ENCODE measurements at places on chromosomes 16 and 17.

DNA sequence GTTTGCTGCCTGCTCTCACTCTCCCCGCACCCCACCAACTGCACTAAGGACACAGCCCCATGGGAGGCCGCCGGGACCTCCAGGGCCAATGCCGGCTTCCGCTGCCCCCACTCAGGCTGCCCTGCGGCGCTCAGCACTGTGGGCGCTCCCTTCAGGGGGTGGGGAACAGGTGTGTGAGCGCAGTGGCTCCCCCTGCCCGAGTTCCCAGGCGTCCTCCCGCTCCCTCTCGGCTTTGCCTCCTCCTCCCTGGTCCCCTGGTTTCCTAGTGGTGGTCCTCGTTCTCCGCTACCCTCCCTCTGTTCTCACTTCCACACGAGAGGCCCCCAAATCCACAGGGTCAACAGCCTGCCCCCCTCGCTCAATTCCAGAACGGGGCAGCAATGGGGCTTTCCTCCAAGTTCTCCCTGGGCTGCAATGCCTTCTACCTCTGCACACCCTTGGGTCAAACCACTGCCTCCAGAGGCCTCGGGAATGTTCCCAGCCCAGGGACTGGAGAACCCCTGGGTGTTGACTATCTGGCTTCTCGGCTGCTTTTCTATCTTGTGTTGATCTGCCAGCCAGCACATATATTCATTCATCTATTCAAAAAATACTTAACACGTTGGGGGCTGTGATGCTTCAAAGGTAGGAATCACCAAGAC is 9.9 kb downstream of the FOXJ1 start:
- no peak for DNase-seq

DNA sequence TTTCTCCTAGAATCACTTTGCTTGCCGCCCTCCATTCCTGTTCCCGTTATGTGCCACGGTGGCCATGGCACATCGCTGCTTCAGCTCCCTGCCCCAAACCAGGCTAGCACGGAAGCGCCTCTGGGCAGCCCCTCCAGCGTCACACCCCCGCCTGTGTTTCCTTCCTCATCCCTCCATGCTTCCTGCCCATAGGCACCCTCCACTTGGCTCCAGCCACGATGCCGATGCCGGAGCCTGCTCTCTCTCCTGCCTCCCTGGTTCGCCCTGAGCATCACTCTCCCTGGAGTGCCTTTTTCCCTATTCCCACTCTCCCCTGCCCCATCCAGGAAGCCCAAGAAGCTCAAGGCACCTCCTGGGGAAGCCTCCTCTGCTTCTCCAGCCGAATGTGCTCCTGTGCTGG is 3.2 kb upstream of the ARHGAP23 start:
- no peak for DNase-seq

DNA sequence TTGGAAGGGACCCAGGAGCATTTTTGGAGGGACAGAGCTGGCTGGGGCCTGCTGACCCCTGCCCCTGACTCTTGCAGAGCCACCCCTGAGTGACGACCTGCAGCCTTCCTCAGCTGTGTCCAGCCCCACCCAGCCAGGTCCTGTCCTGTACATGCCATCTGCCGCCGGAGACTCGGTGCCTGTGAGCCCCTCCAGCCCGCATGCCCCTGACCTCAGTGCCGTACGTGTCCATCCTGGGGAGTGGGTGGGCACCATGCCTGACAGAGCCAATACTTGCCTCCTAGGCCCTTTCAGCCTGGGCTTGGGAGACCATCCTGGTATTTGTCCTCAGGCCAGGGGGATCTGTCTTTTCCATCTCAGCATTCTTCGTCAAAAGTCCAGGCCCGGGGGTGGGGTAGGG is 27.5 kb downstream of the UNC13D start:
- DNase-seq = no peak

DNA sequence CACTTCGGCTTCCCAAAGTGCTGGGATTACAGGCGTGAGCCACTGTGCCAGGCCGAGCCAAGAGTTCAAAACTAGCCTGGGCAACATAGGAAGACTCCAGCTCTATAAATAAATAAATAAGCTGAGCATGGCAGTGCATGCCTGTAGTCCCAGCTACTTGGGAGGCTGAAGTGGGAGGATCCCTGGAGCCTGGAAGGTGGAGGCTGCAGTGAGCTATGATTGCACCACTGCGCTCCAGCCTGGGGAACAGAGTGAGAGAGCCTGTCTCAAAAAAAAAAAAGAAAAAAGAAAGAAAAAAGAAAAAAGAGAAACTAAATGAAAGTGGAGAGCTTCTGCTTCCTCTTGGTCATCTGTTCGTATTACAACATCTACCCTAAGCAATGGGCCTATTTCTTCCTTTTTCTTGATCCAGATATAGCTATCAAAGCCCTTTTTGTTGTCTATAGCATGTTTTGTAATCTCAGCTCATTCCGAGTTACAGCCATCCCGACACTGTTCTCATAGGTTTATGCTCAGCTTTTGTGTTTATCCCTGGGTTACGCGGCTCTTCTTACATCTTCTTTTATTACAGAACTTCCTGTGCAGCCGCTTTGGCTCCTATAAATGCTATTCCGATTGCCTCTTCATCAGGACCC is 14.1 kb upstream of the MAPK3 start:
- DNase-seq = no peak

GRCh38 chr17:12665263-12666210 is at the start of gene MYOCD:
MYOCD (plus strand) TSS chr17:12665890; CDS start chr17:12666189, 299 bp downstream.
- DNase-seq = no peak

DNA sequence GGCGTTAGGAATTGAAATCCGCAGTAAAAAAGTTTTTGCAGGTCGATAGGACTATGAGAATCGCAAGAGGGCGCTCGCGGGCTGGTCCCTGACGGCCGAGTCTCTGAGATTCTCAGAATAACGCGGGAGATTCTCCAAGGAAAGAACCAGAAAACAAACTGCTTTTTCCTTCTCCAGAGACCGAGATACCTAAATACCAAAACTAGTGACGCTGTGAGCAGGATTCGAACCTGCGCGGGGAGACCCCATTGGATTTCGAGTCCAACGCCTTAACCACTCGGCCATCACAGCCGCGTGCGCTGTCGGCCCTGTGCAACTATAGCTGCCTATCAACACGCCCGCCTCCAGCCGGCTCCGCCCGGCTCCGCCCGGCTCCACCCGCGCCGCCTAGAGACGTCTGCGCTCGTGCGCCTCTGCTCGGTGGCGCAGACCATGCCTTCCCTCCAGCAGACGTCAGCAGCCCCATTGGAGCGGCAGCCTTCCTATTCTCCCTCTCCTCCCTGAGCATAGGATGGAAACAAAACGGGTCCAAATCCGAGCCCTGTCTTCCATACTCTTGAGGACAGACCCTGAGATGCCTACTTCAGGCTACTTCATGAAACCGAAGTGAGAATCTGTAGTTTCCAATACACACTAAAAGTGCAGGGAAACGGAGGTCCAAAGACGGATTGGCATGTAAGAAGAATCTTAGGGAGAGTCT is 13.4 kb downstream of the PER1 start:
- peak; percentile 100 for DNase-seq

GRCh38 chr16:72371307-72372086 is 199.5 kb upstream of the PMFBP1 start:
- no peak for DNase-seq

GRCh38 chr16:80994451-80994850 is 12.2 kb downstream of the CMC2 start:
- DNase-seq = no peak

DNA sequence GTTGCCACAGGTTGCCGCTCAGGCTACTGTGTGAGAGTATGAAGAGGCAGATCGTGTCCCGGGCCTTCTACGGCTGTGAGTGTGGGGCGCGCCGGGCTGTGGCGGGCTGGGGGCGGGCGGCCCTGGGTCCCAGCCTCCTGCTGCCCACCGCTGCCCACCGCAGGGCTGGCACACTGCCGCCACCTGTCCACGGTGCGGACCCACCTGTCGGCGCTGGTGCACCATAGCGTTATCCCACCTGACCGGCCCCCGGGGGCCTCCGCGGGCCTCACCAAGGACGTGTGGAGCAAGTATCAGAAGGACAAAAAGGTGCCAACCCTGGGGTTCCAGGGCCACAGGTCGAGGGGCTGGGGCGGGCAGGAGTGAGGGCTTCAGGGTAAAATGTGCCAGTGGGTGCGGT is 28.7 kb downstream of the MNT start:
- no peak for DNase-seq

GRCh38 chr16:58026139-58026704 is 668 bp downstream of the MMP15 start:
- DNase-seq = no peak

DNA sequence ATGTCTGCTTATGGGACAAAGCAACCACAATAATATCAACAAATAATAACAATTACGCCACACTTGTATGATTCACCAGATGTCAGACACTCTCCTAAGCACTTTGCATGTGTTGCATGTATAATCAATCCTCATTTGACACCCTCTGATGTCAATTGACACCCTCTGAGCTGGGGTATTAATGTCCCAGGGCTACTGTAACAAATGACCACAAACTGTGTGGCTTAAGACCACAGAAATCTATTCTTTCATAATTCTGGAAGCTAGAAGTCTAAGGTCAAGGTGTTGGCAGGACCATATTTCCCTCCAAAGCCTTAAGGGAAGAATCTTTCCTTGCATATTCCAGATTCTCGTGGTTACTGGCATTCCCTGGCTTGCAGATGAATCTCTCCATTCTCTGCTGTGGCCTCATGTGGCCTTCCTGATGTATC is 112.7 kb downstream of the NPIPB5 start:
- no peak for DNase-seq

DNA sequence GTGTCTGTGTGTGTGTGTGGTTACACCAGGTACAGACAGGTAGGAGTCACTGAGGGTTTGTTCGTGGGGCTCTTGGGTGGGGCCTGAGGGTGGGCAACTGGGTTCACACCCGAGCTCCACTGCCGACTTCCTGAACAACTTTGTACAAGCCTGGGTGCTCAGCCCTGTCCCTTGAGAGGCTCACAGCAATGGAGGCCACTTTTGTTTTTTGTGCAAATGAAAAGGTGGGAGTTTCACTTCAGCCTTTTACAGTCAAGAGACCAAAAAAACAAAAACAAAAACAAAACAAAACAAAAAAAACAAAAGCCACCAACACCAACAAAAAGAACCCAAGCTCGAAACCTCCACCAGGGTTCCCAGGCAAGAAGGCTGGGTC is 2.4 kb downstream of the RHBDF2 start:
- no peak for DNase-seq

GRCh38 chr17:76213491-76213890 is 26.8 kb downstream of the RNF157 start:
- DNase-seq = no peak

GRCh38 chr17:27536781-27537180 is 80.5 kb downstream of the KSR1 start:
- no peak for DNase-seq

DNA sequence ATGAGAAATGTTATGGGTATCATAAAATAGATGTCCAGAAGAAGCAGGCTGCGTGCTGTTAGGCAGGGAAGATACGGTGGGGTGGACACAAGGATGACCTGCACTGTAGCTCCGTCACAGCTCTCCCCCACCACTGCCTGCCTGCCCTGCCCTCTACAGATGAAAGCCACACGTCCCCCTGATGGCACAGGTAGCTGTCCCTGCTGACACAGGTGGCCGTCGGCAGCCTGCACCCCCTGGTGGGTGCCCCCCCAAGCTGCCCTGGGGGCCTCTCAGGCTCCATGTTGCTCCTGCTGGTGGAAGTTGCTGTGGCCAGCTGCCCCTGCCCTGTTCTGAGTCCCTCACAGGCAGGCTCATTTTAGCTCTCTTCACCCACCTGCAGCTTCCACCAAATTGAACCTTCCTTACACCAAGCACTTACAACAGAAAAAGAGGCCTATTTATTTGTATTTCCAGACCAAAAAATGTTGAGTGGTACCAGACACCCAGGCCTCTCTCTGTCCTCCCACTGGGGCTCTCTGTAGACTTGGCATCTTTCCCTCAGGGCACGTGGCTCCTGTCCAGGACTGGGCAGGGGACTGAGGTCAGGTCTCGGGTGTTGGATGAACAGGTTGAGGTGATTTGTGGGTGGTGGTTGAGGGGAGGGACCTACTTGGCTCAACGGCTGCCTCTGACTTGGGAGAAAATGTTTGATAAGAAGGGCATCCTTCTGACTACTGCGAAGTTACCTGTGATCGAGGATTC is 50.1 kb upstream of the CACNG5 start:
- DNase-seq = no peak

- DNase-seq = no peak
These were observed 10.8 kb upstream of the MTMR4 start for GRCh38 chr17:58525239-58525638.

DNA sequence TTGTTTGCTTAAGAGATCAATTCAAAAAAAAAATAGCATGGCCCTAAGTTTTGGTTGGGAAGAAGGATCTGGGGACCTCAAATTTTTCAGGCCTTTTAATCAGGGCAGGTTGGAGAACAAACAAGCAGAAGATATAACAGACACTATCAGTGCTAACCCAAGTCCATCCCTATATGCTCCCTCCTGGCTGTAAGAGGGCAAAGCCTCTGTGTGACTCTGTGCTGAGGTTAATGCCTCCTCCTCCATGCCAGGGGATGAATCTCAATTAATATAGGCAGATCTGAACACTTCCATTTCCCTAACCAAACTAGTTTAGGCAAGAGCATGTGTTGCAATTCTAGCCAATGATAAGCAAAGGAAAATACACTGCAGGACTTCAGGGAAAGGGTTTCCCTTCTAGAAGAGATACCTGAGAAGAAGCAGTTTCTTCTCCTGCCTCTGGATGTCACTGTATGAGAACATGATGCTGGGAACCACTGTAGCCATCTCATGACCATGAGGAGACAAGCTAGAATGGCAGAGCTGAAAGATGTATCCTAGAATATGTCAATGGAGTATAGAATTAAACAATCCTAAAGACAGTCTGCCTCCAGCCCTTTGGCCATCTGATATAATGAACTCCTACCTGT is 76.0 kb downstream of the CHD9NB start:
- DNase-seq = no peak

- no peak for DNase-seq
These were observed 17.2 kb downstream of the SLC16A6 start for GRCh38 chr17:68273722-68274121.

DNA sequence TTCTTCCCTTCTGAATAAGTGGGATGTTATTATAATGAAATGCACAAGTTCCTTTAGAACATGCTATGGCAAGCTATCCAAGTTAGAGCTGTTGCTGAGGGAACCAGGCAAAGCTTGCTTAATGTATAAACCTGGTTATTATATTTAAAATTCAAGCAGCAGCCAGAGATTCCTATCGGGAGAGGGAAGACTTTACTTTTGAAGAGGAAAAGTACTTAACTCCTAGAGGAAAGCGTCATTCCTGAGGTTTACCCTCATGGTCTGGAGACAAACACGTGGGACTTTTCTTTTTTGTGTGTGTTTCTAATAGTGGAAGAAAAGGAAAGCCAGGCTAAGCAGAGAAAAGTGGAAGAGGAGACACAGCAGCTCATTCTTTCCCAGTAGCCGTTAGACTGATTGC is 39.9 kb upstream of the MYH10 start:
- DNase-seq = no peak

DNA sequence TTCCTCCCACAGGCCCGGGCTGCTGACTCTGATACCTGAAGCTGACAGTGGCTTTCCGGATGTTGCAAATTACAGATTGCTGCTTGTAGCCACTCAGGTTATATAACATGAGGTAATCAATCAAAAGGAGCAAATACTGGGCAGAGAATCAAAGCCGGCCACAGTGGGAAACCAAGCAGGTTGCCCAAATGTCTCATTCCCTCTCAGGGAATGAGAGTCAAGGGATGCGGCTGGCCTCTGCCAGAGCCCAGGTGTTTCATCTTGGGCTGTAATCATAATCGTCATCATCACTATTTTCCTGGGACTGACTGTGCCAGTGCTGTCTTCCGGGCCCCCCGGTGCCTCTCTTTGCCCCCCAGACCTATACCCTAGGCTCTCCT is 292.4 kb upstream of the FOXF1 start:
- no peak for DNase-seq

All from activated CD4-positive, alpha-beta T cell treated with anti-CD3 and anti-CD28 coated beads, Interleukin-2, amount 50 U/mL, for 24 hours (primary cell).